ENCODE measurements at places on chromosomes 6 and 20.
A peak's percentile ranks its signal among the peaks of the same experiment; 100 is the strongest.

- peak; percentile 52 for DNase-seq
These were observed 4.2 kb upstream of the PRPH2 start for GRCh38 chr6:42726485-42727086.

GRCh38 chr6:71395731-71396409, 107.3 kb downstream of the OGFRL1 start:
- no peak for DNase-seq

DNA sequence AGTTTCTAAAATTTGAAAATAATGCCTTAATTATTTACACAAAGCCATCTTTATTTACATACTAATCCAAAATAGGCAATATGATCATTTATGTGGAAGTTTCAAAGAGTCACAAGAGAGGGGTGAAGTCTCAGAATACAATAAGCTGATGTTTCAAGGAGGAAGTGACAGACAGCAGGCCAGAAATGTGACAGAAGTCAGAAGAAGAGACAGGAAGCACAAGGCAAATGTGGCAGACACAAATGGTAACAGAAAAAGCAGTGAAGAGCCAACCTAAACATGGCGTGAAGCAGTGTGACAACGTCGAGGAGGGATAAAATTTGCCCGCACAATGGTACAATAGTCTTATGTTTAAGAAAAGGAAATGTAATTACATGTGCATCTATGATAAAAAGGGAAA, 59.8 kb downstream of the SHPRH start:
- no peak for DNase-seq

DNA sequence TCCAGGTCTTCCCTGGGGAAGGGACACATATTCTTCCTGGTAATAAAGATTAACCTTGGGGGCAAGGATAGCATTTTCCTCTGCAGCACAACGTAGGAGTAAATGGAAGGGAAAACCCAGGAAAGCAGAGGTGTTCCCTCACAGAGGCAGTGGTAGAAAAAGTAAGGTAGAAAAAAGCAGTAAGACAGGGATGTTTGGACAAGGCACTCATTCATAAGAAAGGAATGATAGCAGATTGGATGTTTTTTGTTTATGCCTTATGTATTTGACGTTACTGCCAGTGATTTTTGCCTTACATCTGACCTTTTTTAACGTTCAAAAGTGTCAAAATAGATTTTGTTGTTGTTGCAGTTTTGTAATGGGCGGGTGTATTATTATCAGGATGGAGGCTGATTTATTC, 395.0 kb downstream of the CDKAL1 start:
- DNase-seq: no peak

DNA sequence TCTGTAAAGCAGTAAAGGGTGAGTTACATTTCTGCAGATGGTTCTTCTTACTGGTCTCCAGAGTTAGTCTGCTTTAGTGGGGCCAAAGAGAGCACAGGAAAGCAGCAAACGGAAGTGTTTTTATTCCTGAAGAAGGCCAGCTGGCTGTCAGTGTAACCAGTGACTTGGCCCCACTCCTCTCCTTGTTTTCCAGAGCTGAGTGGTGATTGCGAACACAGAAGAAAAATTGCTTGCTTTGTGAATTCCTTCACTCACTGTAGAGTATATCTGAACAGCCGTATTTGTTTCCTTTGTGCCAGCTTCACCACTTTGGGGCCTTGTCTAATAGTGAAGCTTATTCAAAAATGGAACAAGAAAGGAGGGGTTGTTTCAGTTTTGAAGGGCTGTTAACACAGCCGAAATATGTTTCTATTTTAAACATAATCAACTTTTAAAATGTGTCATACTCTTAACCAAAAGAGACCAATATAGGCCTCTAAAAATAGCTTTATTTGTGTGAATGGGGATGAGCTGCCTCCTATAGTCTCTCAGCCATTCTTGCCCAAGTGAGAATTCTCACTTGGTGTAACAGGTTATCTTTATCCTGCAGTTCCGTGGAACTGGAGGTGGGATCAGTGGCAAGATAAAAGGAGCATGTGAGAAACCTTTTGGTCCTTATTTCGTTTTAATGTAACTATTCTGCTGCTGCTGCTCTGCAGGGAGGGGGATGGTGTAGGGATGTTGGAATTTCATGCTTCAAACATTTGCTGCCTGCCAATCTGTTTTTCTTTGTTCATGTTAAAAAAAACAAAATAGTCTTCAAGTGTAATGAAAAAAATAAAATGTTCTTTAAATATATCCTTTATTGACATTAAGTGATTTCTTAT, 37.8 kb downstream of the ZC2HC1B start:
- no peak for DNase-seq

GRCh38 chr6:165662749-165663376, at the start of gene PDE10A:
Gene PDE10A, minus strand, starts transcription at chr6:165663241. Its CDS starts 430 bp downstream, at chr6:165662811.
- no peak for DNase-seq
